ENCODE measurements at places on chromosomes 6 and 20.

DNA sequence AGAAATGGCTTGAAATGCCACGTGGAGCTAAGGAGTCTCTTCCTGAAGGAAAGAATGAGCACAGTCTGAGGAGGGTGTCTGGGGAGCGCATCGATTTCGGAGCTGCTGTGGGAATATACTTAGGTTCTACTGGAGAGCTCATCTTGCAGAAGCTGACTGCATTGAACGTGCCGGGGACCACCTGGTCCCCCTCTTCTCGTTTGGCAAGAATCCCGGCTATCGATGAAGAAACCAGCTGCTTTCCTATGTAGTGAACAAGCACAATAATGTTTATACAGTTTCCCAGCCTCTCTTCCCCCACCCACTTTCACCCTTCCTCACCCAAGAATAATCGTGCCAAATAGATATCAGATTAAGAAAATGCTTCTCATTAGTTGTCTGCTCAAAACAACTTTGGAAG is 242.5 kb downstream of the PACRG start:
- DNase-seq: no peak

GRCh38 chr6:161458201-161458951 is 184.5 kb upstream of the AGPAT4 start:
- DNase-seq: no peak

DNA sequence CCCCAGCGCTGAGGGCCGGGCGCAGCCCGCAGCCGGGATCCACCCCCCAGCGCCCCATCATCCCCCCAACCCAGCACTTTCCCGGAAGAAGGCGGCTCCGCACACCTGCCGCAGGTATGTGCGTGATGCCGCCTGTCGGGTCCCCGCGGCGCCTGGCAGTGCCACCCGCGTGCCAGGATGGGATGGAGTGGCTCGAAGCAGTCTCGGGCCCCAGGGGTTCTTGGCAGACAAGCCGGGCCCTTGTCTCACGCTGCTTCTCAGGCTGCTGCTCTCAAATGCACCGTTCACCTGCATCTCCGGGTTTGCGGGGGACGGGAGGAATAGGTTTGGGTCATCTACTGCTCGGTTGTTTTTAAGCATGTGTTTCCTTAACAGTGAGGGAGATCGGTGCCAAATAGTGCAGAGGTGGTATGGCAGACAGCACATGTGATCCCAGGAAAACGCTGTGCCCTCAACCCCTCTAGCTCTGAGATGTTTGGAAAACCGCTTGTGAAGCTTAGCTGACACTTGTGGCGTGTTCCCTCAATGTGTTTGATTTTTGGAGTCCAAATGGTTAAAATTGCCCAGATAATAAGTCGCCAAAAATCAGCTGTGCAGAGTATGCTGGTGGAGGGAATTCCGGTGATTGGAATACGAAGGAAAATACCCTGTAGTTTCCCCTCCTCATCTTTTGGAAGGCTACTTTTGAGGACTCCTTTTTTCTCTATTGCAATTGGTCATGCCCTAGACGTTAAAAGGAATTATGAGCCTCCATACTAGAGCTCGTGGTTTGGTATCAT is 926 bp downstream of the MYLIP start:
- DNase-seq: no peak

DNA sequence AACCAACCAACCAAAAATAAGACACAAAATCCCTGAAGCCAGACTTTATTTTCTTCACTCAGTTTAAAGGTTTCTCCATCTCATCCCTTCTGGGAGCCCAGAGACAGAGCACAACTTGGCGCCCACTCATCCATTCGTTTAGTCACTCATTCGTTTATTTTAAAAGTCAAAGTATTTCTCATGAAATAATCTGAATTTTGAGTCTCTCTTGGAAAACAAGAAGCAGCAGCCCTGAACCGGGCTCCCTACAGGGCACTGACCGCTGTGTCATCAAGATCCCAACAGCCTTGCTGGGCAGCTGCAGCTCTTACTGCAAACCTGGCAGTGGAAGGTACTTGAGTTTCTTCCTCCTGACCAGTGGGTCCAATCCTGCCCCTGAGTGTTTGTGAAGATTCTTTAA is 171.6 kb downstream of the THBS2 start:
- no peak for DNase-seq

DNA sequence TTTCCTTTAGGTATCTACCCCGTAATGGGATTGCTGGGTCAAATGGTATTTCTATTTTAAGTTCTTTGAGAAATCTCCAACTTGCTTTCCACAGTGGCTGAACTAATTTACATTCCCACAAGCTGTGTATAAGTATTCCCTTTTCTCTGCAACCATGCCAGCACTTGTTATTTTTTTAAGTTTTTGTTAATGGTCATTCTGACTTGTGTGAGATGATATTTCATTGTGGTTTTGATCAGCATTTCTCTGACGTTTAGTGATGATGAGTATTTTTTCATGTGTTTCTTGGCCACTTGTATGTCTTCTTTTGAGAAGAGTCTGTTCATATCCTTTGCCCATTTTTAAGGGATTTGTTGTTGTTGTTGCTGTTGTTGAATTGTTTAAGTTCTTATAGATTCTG is 871.1 kb downstream of the KIF16B start:
- no peak for DNase-seq

- DNase-seq: peak; percentile 100
Measured at GRCh38 chr20:51366155-51366886, 176.2 kb downstream of the NFATC2 start.

DNA sequence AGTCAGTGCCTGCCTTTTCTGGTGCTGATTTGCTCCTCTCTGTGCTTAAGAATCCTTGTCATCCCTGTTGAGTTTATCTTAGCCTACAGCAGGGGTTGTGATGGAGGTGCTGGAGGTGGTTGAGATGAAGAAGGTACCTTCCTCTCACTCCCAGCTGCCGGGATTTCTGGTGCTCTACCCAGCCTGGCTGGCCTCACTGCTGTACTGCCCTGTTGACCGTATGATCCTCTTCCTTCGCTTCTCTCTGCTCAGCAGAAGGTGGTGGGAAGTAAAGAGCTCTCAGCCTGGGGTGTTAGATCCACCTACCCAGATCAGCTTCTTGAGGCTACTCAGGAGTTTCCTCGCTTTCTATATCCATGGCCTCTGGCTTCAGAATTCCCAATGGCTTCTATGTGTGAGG is 101.0 kb upstream of the NXT1 start:
- no peak for DNase-seq

- DNase-seq: no peak
Measured at GRCh38 chr6:2909718-2910117, 6.6 kb upstream of the SERPINB9 start.

DNA sequence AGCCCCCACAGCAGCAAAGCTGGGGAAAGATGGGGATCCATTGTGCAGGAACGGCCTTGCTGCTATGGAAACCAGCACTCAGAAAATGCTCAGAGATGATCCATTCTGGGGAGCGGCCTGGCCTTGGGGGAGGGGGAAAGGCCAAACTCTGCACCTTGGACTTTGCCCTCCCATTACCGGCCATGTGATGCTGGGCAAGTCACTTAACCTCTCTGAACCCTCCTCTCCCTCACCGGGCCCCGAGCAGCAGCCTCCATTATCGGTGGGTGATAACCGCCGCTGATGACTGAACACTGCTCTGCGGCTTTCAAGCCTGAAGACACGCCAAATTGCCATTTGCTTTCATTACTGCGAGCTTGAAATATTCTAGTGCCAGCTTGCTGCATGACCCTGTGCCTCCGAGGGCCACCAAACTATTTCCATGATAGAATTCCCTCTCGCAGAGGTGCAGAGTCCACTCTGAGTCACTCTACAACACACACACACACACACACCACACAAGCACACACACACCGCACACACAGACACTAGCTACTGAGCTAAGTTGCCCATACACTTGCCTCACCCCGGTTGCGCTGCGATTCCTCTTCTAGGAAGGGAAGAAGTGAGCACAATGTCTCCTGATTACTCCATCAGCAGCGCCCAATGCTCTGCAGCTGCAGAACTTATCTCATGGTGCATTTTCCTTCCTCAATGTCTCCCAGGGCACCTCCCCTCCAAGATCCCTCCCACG is 20.6 kb upstream of the SIRPA start:
- DNase-seq: no peak

- DNase-seq: no peak
Measured at GRCh38 chr20:34475979-34476736, 40.1 kb upstream of the DYNLRB1 start.

DNA sequence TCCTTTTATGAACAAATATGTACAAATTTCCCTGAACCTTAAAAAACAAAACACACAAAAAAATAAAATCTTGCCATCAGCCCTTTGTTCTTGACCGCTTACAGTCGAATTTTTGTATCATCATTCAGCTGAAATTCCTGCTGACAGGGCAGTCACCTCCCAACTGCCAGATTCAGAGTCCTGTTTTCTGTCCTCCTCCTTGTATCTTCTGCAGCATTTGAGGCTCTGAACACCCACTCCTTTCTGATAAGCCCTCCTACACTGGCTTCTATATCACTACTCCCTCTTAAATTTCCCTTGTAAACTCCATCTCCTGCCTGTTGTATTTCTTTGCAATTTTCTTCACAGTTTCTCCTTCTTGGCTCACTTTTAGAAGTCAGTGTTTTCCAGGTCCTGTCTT is 77.8 kb upstream of the CCN6 start:
- DNase-seq: no peak

DNA sequence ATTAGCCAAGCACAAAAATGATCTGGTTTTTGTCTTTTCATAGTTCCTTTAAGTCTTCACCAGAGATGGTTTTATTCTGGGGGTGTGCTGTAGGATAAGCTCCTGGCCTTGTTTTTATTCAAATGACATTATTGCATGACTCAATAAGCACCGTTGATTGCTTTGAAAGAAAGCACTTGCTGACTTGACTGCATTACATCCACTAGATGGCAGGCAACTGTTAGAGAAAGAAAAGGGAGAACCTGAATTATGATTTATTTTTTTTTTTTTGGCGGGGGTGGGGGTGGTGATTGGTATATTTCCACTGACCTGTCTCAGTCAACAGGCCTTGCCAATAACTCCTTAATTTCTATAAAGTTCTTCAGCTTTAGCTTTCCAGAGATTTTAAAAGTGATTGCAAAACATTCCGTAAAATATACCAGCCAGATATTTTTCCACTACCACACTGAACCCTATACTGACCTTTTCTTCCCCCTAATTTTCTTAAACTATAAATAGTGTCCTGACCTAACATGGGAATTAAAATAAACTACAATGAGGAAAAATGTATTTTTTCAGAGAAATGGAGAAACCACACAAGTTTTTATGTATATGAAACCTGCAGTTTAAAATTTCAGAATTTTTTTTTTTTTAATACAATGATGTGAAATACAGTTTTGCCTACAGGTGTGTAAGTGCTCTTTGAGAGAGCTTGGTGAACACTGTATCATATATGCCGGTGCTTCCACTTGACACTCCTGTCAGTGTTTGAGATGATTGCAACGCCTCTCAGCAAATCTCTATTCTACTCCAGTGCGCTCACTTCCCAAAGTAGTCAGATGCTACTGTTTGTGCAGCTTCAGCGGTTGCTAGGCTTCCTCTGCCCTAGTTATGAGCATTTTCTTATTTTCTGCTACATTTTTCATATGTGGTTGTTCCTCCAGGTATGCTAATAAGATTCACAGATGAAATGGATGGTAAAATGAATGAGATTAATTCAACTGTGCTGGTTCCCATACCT is 274.3 kb downstream of the CD109 start:
- DNase-seq: no peak

DNA sequence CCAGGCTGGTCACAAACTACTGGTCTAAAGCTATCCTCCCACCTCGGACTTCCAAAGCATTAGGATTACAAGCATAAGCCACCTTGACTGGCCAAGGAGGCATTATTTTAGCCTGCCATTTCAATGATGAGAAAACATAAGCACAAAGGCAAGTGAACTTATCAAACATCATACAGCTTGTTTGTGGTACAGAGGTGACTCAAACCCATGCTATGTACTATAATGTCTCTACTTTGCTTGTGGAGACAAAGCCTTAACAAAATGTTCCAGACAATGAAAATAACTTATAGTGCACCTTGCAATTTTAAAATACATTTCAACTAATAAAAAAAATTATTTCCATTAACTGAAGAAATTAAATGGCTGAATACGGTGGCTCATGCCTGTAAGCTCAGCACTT is 26.2 kb downstream of the HDAC2 start:
- DNase-seq: no peak

DNA sequence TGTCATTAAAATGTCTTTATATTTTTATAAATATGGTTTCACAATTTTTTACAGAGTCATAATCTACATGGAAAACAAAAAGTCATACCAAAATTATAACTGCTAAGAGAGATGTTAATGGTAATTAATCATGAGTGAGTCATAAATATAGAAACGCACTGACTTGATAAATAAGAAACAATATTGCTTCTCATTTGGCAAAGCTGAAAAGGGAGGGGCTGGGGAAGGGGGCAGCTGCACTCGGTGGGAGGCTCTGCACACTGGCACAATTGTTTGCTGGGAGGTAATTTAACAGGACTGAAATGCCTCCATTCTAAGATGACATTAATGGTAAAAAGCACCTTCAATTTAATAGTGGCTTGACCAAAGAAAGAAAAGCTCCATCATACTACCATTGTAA is 133.3 kb upstream of the AGPAT4 start:
- DNase-seq: no peak

GRCh38 chr6:2179241-2179640 is 66.2 kb downstream of the GMDS start:
- DNase-seq: no peak

DNA sequence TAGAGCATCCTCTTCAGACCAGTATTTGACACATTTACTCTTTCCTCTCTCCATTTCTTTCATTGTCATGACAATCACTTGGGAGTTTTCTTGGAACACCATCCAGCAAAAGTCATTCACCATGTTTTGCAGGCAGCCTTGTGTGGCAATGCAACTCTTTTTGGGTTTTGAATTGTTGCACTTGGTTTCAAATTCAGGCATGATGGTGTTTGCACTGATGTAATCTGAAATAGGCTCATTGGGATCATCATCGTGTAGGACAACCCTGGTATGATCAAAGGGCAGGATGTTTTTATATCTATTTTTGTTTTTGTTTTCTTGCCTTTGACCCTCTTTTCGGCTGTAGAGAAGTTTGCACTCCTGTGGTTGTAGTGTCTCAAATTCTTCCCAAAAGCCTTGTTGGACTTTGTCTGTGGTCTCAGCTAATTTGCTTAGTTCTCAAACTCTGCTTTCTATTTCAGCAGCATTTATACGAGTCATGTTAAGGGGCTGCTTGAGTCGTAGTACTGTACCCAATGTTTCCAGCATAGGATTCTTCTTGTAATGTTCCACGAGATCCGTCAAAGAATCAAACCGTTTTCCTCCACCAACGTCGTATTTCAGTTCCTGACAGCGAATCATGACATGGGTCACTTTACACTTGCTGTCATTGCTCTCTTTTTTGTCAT is 160.8 kb upstream of the TNFAIP3 start:
- no peak for DNase-seq

DNA sequence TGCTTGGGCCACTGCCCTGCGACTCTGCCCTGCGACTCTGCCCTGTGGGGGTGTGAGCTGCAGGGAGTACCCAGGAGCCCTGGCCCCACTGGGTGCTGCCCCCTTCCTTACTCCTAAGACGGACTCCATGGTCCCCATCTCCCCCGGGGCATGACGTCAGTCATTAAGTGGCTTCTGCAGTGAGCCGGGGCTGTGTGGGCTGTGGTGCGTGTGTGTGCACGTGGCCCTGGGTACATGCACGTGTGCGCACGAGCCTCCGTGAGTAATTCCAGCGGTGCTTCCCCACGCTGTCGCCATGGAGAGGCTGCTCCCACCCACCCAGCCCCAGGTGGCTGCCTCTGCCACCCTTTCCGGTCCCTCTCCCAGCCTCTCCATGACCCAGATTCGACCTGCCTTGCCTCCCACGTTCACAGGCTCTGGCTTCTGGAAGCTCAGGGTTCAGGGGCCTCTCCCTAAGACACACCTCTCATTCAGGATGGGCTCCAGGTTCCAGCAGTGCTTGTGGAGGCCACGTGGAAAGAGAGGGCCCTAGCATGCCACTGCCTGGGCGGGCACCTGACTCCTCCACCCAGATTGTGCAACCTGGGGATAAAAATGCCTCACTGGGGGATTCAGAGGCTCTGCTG is 88.3 kb downstream of the DLGAP4 start:
- no peak for DNase-seq

Data from GM04504 (cell line).